ENCODE measurements at places on chromosomes 12 and 14.

DNA sequence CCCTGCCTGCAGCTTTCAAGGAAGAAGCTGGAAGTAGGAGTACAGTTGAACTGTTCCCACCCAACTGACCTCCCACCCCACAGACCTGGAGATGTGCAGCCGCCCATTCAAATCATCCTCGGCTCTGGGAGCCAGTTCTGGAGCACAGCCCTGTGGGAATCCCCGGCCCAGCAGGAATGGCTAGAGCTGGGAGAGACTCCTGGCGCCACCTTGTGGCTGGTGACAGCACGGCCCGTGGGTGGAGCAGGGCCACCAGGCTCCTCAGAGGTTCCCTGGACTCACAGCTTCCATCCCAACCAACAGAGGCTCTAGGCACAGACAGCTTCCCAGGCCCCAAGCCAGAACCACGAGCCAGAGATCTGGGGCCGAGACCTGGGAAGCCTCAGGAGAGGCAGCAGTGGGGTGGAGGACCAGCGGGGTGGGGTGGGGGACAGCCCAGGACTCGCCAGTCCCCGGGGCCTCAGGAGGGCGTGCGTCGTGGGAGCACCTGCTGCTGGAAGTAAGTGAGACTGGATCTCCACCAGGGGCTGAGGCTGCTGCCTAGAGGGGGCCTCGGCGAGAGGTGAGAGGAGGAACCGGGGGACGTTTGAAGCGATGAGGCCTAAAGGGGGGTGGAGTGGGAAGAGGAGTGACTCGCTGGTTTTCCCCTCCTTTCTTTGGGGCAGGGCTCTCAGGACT is 43.4 kb downstream of the RNF34 start:
- peak; percentile 61 for DNase-seq

DNA sequence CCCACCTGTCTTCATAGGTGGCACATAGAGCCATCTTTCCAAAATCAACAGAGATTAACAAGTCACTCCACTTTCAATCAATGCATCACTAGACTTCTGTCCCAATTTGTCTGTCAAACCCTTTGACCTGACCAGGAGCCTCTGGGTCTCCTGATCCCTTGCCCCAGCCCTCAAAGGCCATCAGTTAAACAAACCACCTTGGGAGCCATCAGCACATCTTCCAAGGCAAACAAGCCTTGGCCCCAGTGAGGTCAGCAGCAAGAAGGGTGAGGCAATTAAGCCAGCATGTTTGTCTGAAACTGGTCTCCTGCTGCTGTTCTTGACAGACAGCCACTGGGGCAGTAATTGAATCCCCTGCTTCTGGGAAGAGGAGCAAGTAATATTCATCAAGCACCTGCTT is 742.8 kb upstream of the TBX3 start:
- no peak for DNase-seq

GRCh38 chr14:21024585-21025370 is at the start of gene NDRG2:
Gene NDRG2, minus strand, starts transcription at chr14:21025061. Its CDS starts 1,746 bp downstream, at chr14:21023315.
- peak; percentile 58 for DNase-seq

GRCh38 chr12:11022520-11022919 is at the start of gene TAS2R19:
Gene TAS2R19, minus strand, starts transcription at chr12:11022620. Its CDS starts 49 bp downstream, at chr12:11022571.
- DNase-seq, result no peak
